Fibroblast of the aortic adventitia (primary cell): ENCODE measurements at places on chromosomes 4 and X.

DNA sequence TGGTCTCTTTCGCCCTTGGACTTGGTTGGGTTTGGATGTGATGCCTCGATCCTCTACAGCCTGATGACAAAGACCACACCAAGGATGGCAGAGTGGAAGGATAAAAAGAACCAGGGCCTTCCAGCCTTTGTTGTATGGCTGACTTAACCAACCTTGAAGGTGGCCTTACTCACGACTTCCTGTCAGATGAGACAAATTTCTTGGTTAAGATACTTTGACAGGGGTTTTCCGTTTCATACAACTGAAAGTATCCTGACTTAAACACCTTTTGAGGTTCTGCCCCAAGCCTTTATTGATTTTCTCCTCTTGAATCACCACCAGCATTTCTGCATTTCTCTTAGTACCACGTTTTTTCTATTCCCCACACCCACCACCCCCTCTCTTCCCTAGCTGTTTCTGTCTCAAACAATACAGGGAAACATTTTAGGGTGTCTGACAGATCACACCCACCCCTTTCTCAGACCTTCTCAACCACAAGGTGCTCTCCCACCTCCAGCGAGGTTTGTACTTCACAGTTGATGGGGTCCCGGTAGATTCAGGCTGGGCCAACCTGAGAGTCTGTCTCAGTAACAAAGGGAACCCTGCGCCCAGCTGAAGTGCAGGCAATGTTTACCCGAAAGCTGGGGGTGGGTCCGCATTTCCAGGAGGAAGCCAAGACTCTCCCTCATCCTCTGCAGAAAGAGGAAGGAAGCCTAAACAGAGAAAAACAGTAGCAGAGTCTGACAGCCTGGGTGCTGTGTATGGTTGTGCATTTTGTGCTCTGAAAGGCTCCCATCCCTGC, 5.0 kb upstream of the TSPAN5 start:
- DNase-seq = no peak

DNA sequence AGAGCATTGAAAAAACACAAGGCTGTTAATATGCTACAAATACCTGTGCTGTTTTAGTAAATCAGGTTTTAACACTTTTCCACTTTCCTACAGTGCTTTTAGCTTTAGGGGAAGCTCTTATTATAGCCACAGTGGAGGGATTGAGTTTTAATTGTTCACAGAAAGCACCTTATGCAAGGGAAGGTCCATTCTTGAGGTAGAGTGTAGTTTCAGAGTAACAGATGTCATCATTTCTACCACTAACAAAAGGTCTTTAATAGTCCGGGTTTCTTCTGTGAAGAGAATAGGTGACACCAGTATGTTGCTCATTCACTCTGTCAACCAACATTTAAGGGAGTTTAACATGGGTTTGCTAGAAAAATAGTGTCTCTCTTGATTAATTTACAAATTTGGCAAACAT, 104.4 kb downstream of the STIM2 start:
- DNase-seq = no peak

GRCh38 chr4:69684804-69685203, 31.8 kb upstream of the UGT2A1 start:
- no peak for DNase-seq

DNA sequence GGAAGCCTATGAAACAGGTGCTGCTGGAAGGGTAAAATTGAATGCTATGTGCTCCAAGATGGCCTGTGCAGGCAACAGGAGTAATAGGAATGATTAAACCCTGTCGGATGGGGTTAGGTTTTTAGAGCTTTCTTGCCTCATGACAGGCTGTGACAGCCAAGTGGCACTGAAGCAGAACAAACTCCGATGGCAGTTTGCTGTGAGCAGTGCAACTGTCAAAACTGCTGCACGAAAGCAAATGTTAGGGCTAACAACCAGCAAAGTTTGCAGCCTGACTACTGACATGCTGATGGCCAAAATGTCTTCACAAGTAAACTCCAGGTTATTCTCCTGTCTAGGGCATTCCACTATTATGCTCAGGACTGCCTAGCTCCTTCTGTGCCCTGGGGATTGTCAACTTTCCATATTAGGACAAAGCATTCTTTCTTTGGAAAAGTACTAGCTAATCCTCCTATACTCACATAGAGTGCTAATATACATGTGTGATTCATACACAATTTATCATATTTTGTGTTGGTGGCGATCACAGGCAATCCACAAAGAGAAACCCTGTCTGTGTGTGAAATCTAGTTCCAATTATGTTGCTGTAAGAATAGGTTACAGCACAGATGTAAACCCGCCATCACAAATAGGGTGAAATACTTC, 486.6 kb upstream of the TENM3 start:
- DNase-seq = no peak

- DNase-seq = peak; percentile 75
Measured at GRCh38 chrX:13721819-13722519, 12.5 kb downstream of the TRAPPC2 start.

DNA sequence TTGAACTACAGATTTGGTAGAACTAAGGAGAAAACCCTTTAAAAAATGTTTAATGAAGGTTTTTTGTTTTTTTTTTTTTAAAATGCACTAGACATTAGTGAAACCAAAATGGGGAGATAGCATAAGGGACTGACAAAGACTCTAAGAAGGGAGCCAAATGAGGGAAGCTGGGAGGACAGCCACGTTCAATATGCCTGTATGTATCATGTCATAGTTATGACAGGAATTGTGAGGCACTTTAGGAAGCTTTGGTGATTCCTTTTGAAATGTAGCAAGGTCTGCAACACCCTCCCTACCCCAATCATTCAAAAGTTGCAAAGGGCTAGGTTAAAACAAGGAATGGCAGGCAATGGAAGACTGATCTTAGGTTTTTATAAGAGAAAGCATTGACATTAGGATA, 526.0 kb downstream of the TLL1 start:
- DNase-seq = no peak

GRCh38 chrX:130728208-130728607, 174.8 kb downstream of the ENOX2 start:
- peak; percentile 55 for DNase-seq

- DNase-seq = peak; percentile 100
Measured at GRCh38 chr4:99300934-99301333, 10.1 kb upstream of the ADH1A start.
